ENCODE measurements at places on chromosomes 7 and 10. TPM values are rescaled to one million over a fixed set of nuclear protein-coding genes. Genes with fewer than 3 reads are reported as not detected.

DNA sequence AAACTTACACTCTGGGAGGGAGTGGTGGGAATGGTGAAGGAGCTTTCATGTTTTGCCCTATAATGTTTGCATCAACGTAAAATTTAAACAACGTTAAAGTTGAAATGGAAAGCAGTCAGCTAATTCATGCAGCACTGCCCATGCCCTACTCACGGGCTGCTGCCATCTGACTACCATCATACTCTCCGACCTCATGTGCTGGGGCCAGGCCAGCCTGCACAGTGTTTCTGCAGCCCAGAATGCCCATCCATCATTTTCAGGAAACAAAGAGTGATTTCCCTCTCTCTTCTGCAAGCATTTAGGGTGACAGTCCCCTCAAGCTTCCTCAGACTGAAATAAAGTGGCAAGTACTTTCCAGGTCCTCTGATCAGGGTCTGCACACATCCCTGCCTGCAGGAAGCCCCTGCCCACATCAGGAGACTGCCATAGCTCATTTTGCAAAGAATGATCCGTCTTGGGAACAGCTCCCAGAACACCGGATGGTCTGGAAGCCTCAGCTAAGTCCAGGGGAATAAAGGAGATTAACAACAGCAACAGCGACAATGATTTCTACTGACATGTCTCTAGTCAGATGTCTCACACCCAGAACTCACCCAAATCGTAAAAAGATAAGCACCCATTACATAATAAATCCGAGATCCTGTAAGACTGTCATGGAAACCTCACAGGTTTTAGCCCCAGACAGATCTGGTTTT, 40.3 kb downstream of the ARHGAP22 start:
- DNase-seq: no peak

DNA sequence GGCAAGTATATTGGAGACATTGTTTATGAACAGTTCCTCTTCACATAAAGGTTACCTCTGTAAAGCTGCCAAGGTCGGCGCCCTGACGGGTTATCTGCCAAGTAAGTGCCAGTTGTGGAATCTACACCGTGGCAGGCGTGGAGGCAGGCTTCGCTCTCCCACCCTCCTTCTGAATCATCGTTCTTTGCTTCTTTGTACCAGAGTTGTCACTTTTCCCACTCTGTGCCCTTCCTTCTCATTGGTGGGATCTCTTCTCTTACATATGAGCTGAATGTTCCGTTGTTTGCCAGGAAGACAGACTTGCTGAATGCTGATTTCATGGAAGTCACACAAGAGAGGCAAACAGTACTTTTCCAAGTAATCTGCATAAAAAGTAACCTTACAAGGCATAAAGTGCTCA, 40.6 kb upstream of the PTPRZ1 start:
- DNase-seq: no peak

- peak; percentile 26 for DNase-seq
Observed at GRCh38 chr10:14383266-14383665, 52.5 kb upstream of the FRMD4A start.

GRCh38 chr10:93261961-93262610, 188.4 kb downstream of the CYP26A1 start:
- DNase-seq: no peak

- DNase-seq: no peak
Observed at GRCh38 chr7:118531566-118531965, 307.1 kb downstream of the ANKRD7 start.

DNA sequence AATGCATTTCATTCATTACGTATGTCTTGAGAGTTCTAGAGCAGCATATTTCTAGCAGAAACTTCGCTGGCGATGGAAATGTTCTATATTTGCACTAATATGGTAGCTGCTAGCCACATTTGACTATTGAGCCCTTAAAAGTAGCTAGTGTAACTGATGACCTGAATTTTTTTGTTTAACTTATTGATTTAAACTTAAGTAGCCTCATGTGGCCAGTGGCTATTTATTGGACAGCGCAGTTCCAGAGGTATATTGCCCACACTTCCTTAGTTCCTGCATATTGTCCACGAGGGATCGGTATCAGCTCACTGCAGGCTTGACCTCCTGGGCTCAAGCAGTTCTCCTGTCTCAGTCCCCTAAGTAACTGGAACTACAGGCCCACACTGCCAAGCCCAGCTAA, 3.7 kb downstream of the PSTK start:
- no peak for DNase-seq

The FXYD4 gene
- total RNA-seq: not detected

GRCh38 chr10:47252093-47252780, 47.8 kb upstream of the GDF10 start:
- no peak for DNase-seq

DNA sequence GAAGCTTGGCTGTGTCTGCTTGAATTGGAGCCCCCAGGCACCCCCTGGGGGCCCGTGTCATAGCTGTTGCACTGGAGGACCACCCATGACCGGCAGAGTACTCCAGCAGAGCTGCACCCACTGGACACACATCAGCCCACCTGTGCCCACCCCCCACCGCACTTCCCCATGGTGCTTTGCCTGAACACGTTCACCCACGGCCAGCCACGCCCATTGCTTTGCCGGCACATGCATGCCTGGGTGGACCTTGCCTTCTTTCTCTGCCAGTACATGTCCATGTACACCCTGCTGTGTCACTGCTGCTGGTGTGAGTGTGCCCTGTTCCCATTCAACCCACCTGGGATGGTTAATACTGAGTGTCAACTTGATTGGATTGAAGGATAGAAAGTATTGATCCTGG, 88.7 kb downstream of the SAMD9 start:
- DNase-seq: no peak

GRCh38 chr10:77944519-77944918, 18.0 kb upstream of the DLG5 start:
- peak; percentile 55 for DNase-seq

- no peak for DNase-seq
Observed at GRCh38 chr10:13716081-13717071, 129.6 kb downstream of the PRPF18 start.

The NPSR1 gene
- not detected for total RNA-seq

DNA sequence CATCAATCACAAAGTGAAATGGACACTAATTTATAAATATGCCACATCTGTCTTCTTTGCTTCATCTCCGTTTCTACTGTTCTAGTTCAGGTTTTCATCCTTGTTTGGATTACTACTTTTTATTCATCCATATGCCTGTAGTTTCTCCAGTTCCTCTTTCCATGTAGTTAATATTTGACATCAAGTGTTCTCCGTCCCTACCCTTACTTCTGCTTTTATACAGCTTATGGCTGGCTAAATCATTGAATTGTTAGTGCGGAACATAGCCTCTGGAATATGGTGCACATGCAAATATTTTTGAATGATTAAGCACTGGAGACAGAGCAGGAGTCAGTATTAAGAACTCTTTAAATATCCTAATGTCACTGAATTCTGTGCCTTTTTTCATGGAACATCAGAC, 230.0 kb upstream of the PPP1R3A start:
- DNase-seq: no peak

- DNase-seq: no peak
Observed at GRCh38 chr10:118474111-118474510, 121.3 kb downstream of the PRLHR start.

DNA sequence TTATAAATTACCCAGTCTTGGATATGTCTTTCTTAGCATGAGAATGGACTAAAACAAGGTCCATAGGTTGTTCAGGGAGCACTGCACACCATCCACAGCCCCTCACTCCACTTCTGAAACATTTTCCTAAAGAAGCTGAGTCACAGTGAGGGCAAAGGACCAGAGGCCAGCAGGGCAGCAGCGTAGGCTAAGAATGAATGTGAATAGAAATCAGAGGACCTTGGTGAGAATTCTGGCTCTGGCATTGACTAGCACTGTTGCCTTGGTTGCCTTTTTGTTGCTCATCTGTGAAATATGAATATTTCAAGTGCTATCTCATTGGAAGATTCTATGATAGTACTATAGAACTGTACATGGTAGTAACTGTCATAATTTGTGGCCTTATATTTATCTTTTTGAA, 41.7 kb upstream of the TOMM7 start:
- no peak for DNase-seq

DNA sequence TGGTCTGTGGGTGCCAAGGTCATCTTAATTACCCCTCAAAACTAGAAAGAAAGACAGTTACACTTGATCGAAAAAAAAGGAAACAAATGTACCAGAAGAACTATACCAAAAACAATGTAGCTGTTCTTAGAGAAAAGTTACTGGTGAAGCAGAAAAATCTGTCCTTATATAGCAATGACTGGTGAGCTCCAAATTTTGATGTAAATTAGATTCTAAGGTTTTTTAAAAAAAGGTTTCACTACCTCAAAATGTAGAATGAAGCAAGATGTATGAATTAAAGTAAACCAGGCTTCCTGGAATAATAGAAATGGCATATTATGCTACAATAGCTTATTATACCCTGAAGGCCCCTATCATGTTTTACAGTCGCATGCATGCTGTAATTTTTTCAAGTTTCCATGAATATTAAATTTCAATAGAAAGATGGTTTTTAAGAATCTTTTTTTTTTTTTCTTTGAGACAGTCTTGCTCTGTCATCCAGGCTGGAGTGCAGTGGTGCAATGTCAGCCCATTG, 28.4 kb upstream of the FKBP9 start:
- DNase-seq: no peak

The MAGI2 gene
- 1.6 TPM for total RNA-seq

DNA sequence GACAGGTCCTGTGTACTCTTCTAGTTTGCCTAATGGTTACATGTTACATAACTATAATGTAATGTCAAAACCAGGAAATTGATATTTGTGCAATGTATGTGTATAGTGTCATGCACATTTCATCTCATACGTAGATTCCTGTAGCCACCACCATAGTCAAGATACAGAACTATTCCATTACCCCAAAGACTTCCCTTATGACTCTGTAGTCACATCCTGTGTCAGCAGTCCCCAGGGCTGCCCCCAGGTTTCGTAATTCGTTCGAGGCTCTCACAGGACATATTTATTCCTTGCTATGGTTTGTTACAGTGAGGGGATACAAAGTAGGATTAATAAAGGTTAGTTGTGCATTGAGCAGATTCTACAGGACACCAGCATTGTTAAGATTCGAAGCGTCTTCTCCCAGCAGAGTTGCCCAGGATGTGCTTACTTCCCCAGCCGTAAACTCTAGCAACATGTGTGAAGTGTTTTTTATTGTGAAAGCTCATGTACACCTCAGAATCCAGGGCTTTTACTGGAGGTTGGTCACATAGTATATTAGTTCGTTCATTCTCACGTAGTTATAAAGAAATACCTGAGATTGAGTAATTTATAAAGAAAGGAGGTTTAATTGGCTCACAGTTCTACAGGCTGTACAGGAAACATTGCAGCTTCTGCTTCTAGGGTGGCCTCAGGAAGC, 18.6 kb downstream of the RABGEF1 start:
- no peak for DNase-seq

GRCh38 chr10:1846032-1846431, 108.7 kb upstream of the ADARB2 start:
- DNase-seq: no peak

DNA sequence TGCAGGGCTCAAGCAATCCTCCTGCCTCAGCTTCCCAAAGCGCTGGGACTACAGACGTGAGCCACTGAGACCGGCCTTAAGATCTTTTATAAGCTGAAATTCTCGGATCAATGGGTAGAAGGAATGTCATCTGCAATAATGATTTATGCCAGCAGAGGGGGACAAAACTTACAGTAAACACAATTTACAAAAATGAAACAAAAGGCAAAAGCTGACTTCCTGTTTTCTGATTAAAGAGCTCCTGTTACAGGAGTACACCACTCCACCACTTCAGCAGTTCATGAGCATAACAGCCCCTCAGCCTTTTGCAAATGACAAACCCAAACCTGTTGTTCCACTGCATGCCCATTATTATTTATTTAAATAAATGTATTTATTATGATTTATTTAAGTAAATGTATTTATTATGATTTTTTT, 88.5 kb upstream of the ATP6V0A4 start:
- peak; percentile 56 for DNase-seq

- peak; percentile 9 for DNase-seq
Observed at GRCh38 chr10:18216482-18216881, 76.3 kb downstream of the CACNB2 start.

DNA sequence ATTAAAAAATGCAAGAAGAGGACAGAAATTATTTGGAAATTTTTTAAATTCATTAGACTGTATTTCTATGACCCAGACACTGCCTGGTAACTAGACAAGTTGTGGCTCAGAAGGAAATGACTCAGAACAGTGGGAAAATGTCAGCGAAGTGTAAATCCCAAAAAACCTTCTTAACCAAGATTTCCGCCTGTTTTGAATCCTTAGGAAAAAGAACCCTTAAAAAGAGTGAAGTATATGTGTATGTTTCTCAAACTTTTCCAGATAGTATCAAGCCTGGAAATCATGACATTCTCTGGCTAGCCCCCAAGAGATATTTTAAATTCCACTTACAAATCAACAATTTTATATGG, 42.7 kb upstream of the PLXNA4 start:
- no peak for DNase-seq

The TRIM56 gene
- total RNA-seq: 72.3 TPM

The LRIT1 gene
- total RNA-seq: not detected

DNA sequence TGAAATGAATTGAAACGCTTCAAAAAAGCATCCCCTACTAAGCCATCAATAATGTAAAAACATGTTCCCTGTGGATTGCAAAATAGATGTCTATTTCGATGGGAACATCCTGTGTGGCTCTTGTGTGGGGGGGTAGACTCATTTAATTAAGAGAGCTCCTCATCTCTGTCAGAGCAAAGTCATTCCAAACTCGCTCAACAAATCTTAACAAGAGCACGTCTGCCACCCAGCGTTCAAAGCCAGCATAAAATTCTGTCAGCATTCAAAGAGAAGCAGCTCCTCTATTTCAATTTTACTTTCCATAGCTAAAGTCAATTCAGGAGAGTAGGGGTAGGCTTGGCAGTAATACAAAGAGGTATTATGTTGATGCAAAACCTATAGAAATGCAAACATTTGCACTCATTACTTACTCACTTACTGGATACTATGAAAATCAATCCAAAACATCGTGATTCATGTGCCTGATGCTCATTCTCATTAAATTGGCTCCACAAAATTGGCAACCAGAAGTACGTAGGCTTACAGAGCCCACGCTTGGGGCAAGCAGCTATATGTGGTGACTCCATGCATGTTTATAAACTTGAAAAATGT, 114.9 kb downstream of the IPMK start:
- peak; percentile 45 for DNase-seq

The KCND2 gene
- total RNA-seq: 0.72 TPM

The PNLIPRP2 gene
- total RNA-seq: not detected

DNA sequence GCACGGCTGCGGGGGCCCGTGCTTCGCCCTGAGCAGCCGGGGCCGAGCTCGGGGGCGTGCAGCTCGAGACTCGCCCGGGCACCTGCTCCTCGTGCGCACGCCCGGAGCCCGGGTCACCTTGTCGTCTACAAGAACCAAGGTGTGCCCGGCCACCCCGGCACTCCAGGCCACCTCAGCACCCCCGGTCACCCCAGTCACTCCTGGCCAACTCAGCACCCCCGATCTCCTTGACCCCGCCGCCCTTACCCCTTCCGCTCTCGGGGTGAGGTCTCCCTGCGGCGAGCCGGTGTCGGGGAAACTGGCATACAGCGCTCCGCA, 268 bp upstream of the IGFBP3 start:
- no peak for DNase-seq

The PNLIPRP1 gene
- total RNA-seq: not detected

DNA sequence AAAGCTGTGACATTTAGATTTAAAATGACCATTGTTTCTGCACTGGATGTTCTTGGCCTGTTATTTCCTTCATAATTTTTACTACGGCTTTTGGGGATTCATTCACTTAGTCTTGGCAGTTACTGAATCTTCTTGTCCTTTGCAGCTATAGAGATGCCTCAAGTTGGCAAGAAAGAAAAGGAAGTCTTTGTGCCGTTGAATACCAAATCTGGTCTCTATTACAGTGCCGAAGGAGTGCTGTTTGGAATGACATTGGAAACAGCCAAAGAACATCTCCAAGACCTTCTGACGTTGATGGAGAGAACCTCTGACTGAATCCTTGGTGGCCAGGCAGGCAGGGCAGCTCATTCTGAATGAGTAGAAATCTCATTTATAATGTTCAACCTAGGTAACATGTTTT, 54.3 kb upstream of the NRP1 start:
- no peak for DNase-seq

All from PC-9 (cell line).